ENCODE measurements at places on chromosomes 3 and 15.

DNA sequence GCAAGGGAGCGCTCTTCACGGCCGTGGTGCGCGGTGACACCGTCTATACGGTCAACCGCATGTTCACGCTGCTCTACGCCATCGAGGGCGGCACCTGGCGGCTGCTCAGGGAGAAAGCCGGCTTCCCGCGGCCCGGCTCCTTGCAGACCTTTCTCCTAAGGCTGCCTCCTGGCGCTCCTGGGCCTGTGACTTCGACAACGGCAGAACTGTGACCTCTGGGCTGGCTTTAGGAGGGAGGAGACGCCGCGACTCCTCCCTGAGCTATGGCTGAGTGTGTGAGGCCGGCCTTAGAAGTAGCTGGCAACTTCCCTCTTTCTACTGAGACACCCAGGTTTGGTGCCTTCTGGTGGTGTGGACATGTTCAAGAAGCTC, 1.4 kb downstream of the KBTBD13 start:
- peaks cover 50% of the 10 kb centered on the region for H3K27me3 ChIP-seq
- no peaks in the 10 kb centered on the region for H3K36me3 ChIP-seq
- peak overlapping the region; percentile 58 for H3K4me3 ChIP-seq
- H3K27ac ChIP-seq: no peak overlapping the region
- peaks cover 7% of the 10 kb centered on the region for H3K4me1 ChIP-seq
- DNase-seq: peak; percentile 34

GRCh38 chr3:130490241-130490640, 26.7 kb upstream of the COL6A6 start:
- no peak overlapping the region for H3K4me3 ChIP-seq
- H3K27me3 ChIP-seq: no peaks in the 10 kb centered on the region
- no peaks in the 10 kb centered on the region for H3K36me3 ChIP-seq
- no peak for DNase-seq
- no peak overlapping the region for H3K27ac ChIP-seq

GRCh38 chr3:194756460-194756779, 70.7 kb downstream of the FAM43A start:
- H3K36me3 ChIP-seq: no peaks in the 10 kb centered on the region
- H3K4me1 ChIP-seq: no peaks in the 10 kb centered on the region
- no peak overlapping the region for H3K4me3 ChIP-seq
- DNase-seq: no peak
- H3K27ac ChIP-seq: no peak overlapping the region

DNA sequence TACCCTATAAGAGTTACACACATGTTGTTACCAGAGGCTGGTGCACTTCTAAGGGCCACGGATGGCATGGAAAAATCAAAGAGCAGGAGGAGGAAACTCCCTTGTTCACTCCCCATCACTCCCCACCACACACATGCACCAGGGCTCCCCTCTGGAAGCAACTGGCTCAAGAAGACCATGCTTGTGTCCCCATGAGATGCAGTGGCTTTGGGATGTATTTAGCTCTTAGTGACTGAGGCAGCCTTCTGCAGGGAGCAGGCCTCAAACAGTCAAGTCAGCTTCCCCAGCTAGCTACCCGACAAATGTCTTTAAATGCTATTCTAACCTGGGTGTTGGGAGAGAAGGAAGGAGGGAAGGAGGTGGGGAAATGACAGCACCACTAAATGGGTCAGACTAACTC, 32.9 kb upstream of the RAD18 start:
- no peak overlapping the region for H3K27ac ChIP-seq
- no peaks in the 10 kb centered on the region for H3K4me1 ChIP-seq
- no peak overlapping the region for H3K4me3 ChIP-seq
- DNase-seq: no peak
